ENCODE measurements at places on chromosomes 2 and 18.
A peak's percentile ranks its signal among the peaks of the same experiment; 100 is the strongest.

- peak; percentile 62 for DNase-seq
Observed at GRCh38 chr18:58303363-58303762, 259.3 kb downstream of the NEDD4L start.

GRCh38 chr18:54672846-54673475 is 81.9 kb downstream of the DYNAP start:
- no peak for DNase-seq

DNA sequence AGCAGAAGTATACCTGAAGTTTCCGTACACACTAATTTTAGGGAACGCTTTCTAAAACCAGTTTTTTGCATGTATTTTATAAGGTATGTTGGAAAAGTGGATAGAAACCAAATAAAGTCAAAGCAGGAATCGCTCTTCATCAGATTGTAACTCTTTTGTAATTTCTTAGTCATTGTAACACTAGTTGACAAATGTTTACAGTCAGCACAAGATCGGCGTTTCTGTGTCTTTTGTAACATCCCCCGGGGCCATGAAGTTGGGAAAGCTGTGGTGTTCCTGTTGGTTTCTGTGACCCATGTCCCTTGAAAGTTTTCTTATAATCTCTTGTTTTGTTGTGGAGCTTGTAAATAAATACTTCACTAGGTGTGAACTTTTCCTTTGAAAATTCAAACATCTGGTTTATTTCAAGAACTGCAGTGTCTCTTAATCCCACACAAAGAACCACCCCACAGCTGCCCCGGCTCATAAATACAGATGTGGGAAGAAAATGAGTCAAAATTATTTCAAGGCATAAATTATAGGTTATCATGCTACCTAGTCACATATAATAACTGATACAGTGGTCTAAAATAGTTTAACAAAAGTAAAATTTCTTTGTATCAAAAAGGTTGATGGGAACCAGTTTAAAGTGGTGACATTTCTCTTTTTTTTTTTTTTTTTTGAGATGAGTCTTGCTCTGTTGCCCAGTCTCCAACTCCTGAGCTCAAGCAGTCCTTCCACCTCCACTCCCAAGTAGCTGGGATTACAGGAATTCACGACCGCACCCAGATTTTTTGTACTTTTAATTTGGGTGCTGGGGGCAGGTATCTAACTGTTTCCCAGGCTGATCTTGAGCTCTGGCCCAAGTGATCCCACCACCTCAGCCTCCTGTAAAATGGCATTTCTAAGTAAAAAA is 751 bp upstream of the NMI start:
- peak; percentile 66 for DNase-seq

DNA sequence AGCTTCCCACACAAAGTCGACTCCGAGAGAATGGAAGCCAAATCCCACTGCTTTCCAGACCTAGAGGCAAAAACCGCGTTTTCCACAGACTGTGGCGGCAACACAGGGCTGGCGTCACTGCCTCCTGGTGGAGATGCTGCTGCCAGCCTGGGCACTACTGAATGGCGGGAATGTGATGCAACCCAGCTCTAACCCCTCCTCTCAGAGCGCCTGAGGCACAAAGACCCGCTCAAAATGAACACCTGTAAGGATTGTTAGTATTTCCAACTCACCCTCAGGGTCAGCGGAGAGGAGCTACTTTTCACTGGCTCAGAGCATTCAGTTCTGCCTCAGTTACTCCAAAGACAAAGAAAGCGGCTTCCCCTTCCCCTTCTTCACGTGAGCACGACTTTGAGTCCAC is 548.0 kb upstream of the SALL3 start:
- DNase-seq = no peak

GRCh38 chr18:32378705-32379104 is 92.0 kb downstream of the GAREM1 start:
- DNase-seq = no peak

GRCh38 chr2:120744817-120745216 is 9.1 kb downstream of the GLI2 start:
- DNase-seq = no peak

GRCh38 chr2:173101687-173102086 is 26.0 kb downstream of the MAP3K20 start:
- DNase-seq = peak; percentile 63

GRCh38 chr18:77107292-77107691 is 25.3 kb downstream of the MBP start:
- no peak for DNase-seq

DNA sequence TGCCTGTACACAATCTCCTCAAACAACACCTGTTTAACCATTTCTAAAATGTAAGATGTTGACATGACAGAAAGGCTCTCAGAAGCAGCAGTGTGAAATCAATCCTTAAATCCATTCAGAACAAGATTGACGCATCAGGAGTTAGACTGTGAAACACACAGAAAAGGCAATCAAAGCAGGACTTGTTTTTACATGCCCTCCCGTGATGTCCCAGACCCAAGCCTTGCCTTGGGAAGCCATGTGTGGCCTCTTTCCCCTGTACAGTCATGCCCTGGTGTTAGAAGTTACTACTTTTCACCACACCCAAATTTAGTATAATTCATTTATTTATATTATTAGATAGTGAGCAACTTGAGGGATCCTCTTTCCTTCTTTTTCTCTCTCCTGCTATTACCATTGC is 115.7 kb downstream of the NCKAP5 start:
- DNase-seq = no peak

GRCh38 chr18:54767098-54767497 is 61.2 kb upstream of the RAB27B start:
- DNase-seq = no peak

DNA sequence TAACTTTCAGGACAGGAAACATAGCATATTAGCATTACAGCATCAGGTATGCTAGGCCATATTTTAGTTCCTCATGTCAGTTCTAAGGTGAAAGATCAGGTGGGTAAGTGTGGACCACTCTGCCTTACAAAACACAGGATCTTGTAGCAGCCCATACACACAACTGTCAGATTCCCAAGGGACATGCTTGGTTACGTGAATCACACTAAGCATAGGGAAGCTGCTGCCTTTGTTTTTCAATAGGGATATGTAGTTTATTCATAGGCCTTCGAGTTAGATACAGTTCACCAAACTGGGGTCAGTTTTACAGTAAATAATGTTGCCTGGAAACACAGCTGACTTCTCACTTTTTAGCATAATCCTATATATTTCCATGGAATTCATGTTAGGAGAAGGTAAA is 116.1 kb upstream of the OTX1 start:
- DNase-seq = no peak

DNA sequence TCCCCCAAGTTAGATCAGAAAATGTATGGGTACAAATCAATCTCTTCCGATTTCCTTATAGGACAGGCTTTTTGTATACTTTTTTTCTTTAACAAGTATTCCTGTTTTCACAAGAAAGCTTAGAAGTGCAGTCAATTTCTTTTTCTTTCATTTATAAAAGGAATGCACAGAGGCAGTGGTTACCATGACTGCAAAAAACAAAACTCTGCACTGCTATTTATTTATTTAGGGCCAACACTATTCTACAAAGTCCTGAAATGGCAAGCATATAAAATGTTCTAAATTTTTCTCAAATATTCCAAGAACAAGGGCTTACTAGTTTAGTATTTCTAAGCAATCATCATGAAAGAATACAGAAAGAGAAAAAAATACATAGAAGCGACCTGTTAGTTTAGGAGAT is 22.2 kb downstream of the ATAD2B start:
- no peak for DNase-seq

DNA sequence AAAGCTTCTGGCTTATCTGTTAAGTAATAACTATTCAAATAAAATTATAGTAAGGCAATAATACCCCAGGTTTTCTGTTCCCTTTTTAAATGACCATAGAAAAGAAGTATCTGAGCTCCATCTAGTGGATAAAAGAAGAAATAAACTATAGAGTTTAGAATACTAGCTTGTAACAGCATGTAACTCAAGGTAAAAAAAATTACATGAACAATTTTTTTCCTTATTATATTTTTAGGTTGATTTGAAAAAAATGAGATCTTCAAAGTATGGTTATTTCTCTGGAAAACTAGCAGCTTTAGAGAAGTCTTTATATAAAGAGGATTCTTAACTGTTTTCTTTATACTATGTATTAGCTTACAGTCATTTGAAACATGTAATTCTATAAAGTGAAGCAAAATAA is 58.1 kb downstream of the NCKAP1 start:
- DNase-seq = peak; percentile 33

- no peak for DNase-seq
Observed at GRCh38 chr2:221529943-221530652, 42.0 kb downstream of the EPHA4 start.

DNA sequence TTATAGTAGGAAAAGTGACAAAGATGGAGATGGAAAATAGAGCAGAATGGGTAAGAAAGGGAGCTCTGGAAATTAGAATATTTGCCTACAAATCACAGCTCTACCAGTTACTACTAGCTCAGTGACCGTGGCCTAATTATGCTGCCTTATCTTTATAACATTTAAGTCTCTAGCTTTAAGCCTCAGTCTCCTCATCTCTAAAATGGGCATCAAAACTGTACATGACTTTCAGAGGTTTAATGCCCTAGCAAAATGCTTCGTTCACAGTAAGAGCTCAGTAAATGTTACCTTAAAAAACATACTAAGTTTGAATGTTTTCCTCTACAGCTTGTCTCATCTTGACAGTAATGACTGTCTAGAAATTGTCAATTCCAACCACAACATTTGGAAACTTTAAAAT is 8.3 kb upstream of the PTPRM start:
- no peak for DNase-seq

DNA sequence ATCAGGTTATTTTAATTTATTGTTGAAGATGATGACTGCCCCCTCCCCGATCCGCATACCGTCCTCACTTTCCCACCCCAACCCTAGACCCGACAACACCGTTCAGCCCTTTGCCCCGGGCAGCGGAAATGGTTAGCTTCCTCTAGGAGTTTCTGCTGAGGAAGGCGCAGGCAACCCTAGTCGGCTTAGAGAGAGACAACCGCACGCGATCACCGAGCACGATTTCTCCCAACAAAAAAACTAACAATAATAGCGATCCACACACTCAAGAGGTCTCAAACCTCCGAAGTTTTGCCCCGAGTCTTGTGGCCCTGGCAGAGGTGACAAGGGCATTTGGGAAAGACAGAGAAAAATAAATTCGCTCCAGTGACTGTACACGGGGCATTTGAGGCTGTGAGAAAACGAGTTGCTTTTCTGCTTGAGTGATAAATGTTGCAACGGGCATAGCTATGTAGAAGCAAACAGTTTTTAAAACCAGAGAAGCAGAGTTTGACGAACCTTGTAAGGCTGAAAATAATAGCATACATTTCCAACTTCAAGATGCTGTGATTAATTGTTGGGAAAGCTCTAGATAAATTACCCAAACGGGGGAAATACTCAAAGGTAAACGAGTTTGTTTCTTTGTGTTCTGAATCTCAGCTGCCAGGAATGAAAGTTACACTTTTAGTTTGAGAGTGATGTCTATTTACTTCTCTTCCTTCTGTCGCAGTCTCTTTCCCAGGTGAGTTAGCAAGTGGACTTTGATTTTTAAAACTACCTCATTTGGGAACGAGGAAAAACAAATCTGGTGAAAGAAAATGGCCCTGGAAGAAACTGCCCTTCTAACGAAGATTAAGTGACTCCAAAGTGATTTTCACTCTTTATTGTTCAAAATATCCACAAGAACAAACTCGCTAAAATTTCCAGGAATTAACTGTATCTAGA is 11.0 kb upstream of the SIX3 start:
- DNase-seq = no peak

DNA sequence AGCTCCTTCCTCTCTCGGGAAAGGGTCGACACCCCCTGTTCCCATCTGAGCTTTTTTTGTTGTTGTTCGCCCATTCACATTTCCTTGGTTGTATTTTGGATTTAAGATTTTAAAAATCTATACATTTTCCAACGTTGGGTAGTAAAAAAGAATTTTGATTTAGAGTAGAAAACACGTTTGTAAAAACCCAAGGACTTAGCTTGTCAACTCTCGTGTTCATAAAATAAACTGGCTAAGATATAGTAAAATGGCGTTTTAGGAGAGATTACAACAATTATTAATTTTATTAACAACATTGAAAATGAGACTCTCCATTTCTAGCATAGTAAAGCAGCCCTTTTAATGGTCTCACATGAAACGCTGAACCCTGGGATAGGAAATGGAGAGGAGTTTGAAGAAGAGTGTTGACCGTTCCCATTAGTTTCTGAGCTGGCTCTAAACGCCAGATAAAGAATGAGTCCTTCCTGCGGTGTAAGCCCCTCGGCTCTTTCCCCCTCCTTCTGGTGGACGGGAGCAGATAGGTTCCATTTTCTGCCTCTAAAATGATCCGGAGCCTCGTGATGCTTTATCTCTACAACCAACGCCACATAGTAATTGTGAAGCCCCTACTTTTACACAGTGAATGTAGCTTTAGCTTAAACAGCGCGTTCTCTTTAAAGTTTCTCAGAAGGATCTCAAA is 24.0 kb upstream of the ZNF516 start:
- no peak for DNase-seq

DNA sequence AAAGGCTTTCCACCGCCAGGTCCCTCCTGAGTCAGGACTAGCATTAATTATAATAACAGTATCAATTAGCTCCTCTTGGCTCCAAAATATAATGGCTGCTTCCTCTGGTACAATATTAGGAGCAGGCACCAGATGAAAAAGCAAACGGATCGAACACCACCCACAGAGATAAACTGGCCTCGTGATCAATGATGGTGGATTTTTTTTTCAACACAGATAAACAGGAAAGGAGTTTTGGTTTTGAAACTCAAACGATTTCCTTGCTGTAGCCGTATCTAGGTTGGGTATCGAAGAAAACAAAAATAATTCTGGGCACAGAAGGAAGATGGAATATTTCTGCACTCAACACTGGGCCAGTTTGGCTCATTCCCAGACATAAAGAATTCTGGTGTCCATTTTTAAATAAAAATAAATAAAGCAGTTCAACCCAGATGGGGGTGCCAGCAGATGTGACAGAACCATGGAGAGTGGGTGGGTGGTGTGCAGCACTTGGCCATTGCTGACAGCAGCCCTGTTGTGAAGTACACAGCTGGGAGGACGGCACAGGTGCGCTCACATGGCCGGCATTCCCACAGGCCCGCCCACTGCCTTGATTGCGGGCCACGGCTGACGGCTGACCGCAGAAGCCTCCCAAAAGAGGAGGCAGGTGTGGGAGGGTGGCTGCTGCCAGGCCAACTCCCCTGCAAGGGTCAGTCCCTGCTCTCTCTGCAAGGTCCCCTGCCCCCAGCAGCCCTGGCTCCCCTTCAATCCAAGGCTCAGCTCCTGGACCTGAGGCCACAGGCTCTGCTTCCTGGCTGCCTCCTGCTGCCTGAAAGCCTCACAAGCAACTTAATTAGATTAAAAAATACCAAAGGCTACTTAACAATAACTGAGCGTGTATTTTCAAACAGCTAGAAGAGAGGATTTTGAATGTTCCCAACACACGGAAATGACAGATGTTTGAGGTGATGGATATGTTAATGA is 351.9 kb upstream of the ID2 start:
- DNase-seq = no peak

DNA sequence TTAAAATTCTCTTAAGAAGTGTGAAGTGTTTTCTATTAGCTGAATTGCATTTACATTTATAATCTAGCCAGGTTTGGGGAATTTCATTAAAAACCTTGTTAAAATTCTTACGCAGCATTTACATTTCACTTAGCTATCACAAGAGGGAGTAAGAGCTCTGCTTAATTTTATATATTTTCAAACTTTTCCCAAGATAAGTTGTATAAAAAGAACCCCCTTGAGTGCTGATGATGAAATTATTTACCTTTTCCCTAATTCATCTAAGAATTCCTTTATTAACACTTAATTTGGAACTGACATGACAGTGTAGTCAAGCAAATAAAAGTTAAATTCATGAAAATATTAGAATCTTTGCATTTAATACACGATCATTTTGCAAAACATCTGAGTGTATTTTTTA is 54.2 kb upstream of the ZSWIM2 start:
- no peak for DNase-seq

GRCh38 chr18:75140296-75140695 is 68.6 kb downstream of the PTGR3 start:
- DNase-seq = no peak

- DNase-seq = no peak
Observed at GRCh38 chr2:75604484-75604883, 42.1 kb upstream of the MRPL19 start.

All from activated CD4-positive, alpha-beta T cell treated with anti-CD3 and anti-CD28 coated beads, Interleukin-2, Interleukin-4, amounts not matched to agents 100 ng/mL and 50 ng/mL, durations not matched to agents 16 hours and 8 hours (primary cell).